ENCODE measurements at places on chromosomes 5 and 9.

- no peak for DNase-seq
Measured at GRCh38 chr5:112200131-112200530, 218.9 kb downstream of the EPB41L4A start.

DNA sequence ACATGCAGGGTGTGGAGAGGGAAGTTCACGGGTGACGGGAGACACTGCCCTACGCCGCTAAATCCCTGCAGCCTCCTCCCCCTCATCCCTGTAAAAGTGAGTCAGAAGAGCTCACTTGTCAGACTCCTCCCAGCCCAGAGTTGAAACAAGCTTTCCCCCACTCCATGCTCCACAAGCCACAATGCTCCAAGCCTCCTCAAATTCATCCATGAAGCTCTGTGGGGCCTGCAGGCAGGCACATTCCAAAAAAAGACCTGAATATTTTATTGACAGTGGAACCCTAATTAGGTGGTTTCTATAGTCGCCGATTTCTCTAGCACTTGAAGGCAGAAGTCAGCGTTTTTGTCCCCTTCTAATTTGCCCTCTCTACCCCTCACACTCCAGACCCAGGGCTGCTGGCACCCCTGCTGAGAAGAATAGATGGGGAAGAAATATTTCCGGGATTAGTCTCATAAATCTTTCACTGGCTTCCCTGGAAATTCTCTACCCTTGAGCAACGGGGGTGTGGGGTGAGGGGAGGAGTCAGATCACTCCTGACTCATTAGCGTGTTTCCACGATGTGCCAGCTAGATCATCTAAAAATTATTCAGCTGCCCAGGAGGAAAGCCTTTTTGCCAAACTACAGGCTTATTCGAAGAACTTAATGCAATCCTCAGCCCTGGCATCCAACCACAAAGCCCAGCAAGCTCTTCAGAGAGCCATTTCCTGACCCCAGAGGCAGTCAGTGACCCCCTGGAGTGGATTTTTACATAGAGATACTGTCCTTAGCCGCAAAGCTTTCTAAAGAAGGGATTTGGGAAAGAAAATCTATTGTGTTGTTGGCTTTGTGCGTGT lies 97.1 kb downstream of the ENC1 start:
- no peak for DNase-seq

GRCh38 chr5:14385019-14385418 lies 196.6 kb upstream of the OTULINL start:
- no peak for DNase-seq

DNA sequence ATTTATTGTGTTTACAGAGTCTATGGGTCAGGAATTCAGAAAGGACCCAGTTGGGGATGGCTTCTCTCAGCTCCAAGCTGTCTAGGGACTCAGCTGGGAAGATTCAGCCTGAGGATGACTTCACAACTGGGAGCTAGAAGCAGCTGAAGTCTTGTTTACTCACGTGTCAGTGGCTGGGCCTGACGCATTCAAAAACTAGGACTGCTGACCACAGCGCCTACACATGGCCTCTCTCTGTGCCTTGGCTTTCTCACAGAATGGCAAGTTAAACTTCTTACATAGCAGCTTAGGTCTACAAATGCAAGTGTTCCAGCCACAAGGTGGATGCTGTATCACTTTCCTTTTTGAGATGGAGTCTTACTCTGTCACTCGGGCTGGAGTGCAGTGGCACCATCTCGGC lies 16.3 kb upstream of the PPP2CA start:
- DNase-seq: no peak

GRCh38 chr5:138568061-138568824 lies 7.0 kb downstream of the HSPA9 start:
- no peak for DNase-seq

GRCh38 chr5:20556115-20556763 lies 568.2 kb upstream of the CDH18 start:
- DNase-seq: no peak

GRCh38 chr5:131148835-131149234 lies 16.2 kb downstream of the HINT1 start:
- DNase-seq: no peak

- DNase-seq: no peak
Measured at GRCh38 chr5:177370488-177371119, 12.9 kb downstream of the RGS14 start.

GRCh38 chr9:120377268-120378159 lies 202.5 kb downstream of the CDK5RAP2 start:
- no peak for DNase-seq

GRCh38 chr9:108874058-108874788 lies 12.2 kb downstream of the ACTL7A start:
- DNase-seq: no peak

GRCh38 chr5:92703976-92704375 lies 877.0 kb downstream of the NR2F1-AS1 start:
- no peak for DNase-seq

DNA sequence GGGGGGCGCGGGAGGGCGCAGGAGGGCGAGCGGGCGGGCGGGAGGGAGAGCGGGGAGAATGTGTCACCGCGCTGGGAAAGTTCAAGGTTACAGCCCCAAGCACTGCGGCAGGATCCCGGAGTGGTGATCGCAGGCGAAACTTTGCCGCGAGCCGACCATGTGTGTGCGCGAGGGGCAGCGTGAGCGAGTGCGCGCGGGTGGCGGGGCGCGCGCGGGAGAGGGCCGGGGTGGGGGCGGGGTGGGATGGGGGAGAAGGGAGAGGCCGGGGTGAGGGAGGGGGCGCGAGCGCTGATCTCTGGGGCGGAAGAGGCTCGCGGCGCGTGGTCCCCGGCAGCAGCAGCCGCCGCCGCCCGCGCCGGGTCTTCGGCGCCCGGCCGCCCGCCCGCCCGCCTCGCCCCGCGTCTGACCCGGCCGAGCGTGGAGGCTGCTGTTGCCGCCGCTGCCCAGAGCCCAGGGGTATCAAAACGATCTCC lies at the start of gene NFIB:
Gene NFIB, minus strand, starts transcription at position 191 of the 473 bp plus-strand sequence. CDS start 630 bp downstream, outside the sequence.
- no peak for DNase-seq

- no peak for DNase-seq
Measured at GRCh38 chr5:179288101-179288808, 57.0 kb downstream of the ADAMTS2 start.

- no peak for DNase-seq
Measured at GRCh38 chr5:96721351-96721977, 59.3 kb downstream of the CAST start.

DNA sequence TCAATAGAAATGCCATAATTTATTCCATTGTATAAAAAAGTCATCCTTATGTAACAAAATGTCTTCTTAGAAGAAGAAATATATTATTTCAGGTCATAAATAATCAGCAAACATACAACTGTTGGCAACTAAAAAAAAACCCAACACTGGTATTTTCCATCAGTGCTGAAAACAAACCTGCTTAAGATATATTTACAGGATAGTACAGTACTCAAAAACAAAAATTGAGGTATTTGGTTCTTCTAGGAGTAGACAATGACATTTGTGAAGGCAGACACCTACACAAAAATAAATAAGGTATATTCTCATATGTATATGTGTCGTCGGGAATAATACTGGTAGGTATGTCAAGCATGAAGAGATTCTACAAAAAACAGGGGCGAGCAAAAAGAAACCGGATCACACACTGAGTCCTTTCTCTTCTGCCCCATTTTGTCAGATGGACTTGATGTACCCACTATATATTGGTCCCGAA lies 2.9 kb downstream of the DUSP1 start:
- no peak for DNase-seq

- DNase-seq: no peak
Measured at GRCh38 chr9:76598981-76599380, 140.0 kb downstream of the GCNT1 start.

GRCh38 chr9:81631218-81631745 lies 58.1 kb downstream of the TLE1 start:
- no peak for DNase-seq

GRCh38 chr9:74711341-74711740 lies 176.4 kb downstream of the TRPM6 start:
- DNase-seq: no peak

DNA sequence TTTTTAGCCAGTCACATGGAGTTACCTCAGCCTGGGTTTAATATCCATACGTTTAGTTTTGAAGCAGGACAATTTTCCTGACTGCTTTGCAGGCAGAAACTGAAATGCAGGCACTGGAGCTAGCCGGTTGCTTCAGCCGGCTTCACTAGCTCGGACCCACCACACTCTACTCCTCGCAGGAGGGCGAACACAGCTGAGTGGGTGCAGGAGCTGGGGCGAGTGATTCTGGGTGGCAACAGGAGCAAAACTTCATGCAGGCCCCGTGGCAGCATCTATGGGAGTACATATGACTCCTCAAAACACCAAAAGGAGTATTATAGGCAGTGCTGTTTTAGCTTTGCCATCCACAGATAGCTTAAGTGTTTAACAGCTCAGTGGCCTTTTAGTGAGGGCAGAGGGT lies 1211.8 kb upstream of the NUDT12 start:
- no peak for DNase-seq

DNA sequence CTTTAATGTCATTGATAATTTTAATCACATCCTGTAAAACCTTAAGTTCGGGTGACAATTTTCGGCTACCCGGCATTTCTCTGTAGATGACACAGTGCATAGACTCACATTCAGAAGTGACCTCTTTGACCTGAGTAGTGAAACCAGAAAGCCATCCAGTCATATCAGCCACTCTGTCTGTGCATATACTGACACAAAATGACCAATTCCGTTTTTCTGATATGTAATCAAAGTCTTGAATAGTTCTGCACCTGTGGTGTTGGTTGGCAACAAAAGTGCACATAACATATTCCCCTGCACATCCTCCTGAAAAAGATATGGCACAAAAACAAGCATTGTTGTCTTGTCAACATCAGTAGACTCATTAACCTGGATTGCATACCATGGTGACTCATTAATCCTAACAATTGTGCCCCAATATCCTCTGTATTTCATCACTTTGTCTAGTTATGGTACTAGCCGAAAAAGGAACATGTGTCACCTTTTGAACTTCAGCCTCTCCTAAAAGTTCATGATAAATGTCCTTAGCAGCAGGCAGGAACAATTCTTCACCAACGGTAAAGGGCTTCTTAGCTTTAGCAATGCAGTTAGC lies 4.6 kb upstream of the HNRNPA0 start:
- no peak for DNase-seq

Measured in cortex of kidney (tissue), 1 donor.